ENCODE measurements at places on chromosomes 1 and 21.
A peak's percentile ranks its signal among the peaks of the same experiment; 100 is the strongest.

DNA sequence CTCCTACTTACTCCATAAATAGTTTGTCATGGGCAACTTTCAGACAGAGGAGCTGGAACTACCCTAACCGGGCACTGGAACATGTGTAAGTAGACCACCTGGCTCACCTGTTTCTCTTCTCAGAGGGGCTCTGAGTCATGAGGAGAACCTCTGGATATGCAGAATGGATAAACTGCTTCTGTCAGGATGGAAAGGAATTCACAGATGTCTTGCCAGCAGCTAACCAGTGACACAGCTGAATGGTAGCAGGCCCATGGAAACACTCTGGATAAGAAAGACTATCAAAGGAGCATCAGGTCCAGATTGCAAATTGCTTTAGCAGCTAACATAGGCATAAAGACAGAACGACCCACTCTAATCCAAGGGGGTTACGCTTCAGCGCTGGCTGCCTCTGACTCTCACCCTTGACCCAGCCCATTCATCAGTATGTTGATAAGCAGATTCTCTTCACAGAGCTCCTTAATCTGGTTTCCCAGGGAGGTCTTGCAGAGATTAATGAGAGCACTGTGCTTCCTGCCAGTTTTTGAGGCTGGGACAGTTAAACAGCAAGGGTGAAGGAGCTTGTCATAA lies 54.2 kb downstream of the HIVEP3 start:
- no peak for DNase-seq

DNA sequence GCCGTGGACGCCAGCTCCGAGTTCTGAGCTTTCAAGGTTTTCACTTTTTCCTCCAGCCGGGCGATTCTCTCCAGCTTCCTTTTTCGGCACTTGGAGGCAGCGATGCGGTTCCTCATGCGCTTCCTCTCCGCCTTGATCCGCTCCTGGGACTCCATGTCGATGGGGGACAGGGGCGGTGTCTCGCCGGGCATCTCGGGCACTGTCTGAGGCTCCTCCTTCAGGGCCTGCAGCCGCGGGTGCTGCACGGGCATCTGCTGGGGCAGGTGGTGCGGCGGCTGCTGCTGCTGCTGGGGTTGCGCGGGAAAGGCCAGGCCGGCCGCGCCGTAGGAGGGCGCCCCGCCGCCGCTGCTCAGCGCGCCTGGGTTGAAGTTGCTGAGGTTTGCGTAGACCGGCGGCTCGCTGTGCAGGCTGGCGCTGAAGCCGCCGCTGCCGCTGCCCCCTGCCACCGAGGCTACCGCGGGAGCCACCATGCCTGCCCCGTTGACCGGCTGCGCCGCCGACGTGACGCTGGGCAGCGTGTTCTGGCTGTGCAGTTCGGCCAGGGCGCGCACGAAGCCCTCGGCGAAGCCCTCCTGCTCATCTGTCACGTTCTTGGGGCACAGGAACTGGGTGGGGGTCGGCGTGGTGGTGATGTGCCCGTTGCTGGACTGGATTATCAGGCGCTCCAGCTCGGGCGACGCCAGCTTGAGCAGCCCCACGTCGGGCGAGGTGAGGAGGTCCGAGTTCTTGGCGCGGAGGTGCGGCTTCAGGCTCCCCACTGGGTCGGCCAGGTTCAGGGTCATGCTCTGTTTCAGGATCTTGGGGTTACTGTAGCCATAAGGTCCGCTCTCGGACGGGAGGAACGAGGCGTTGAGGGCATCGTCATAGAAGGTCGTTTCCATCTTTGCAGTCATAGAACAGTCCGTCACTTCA lies 1.4 kb downstream of the JUN start:
- DNase-seq, result peak; percentile 52

DNA sequence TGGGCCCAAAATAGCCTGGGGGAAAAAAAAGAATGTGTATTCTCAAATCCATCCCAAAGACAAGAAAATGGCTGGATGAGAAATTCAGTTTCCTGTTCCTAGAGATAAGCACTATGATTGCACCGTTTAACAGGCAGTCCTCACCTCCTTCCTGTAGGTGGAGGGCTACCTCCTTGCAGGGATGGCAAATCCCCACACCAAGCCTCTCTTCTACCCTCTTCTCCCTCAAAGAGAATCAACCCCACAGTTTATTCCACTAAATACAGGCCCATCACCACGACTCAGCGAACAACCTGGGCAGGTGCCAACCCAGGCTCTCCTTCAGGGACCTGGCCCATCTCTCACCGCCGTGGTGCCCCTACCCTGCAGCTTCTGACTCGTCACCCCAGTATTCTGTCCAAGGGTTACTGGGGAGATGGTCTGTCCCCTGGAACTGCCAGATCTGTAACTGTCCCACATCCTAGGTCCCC lies 3.4 kb upstream of the CHD5 start:
- DNase-seq, result no peak

GRCh38 chr1:160777486-160778089 lies 18.4 kb upstream of the LY9 start:
- peak; percentile 11 for DNase-seq

- DNase-seq, result no peak
Measured at GRCh38 chr1:107534632-107535031, 393.8 kb downstream of the NTNG1 start.

DNA sequence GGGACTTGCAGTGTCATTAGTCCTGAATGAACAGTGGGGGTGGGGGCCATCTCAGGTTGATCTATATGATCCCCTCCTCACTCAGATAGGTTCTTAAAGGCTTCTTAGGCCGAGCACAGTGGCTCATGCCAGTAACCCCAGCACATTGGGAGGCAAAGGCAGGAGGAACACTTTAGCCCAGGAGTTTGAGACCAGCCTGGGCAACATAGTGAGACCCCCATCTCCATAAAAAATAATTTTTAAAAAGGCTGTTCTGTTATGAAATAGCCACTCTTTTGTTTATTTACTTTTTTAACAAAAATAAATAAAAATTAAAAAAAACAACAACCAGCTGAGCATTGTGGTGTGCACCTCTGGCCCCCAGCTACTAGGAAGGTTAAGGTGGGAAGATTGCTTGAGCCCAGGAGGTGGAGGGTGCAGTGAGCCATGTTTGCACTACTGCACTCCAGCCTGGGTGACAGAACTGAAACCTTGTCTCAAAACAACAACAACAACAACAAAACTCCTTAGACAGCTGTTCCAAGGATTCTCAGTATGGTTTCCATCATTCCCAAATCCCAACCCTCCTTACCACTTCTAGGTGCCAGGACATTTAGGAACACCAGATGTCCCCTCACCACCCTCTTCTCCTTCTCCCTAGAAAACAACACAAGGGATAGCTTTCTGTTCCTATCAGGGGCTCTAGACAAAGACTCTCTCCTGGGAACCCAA lies 2.0 kb upstream of the TRAPPC3 start:
- no peak for DNase-seq

DNA sequence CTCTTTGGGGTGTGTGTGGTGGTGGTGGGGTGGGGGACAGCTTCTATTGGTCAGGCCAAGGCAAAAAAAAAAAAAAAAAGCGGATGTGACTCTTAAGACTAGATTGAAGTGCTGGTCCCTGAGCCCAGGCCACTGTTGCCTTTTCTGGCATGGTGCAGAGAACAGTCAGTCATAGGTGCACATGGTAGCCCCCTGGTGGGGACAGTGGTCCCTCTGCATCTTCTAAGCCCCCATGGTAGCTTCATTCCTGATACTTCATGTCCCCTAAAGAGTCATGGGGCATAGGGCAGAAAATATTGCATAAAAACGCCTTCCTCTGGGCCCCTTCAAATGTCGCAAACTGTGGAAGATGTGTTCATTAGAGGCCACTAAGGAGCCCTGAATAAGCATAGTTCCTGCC lies 371.8 kb downstream of the NPHP4 start:
- peak; percentile 13 for DNase-seq

- no peak for DNase-seq
Measured at GRCh38 chr21:31903896-31904295, 31.1 kb downstream of the HUNK start.

GRCh38 chr1:200452850-200453552 lies 43.2 kb upstream of the ZNF281 start:
- DNase-seq, result no peak

GRCh38 chr1:112508278-112509004 lies at the start of gene WNT2B:
Gene WNT2B, plus strand, starts transcription at chr1:112508965. Its CDS starts 298 bp downstream, at chr1:112509263.
- peak; percentile 3 for DNase-seq
